Caki2 (cell line): ENCODE measurements at places on chromosomes 11 and 22.
A peak's percentile ranks its signal among the peaks of the same experiment; 100 is the strongest.

DNA sequence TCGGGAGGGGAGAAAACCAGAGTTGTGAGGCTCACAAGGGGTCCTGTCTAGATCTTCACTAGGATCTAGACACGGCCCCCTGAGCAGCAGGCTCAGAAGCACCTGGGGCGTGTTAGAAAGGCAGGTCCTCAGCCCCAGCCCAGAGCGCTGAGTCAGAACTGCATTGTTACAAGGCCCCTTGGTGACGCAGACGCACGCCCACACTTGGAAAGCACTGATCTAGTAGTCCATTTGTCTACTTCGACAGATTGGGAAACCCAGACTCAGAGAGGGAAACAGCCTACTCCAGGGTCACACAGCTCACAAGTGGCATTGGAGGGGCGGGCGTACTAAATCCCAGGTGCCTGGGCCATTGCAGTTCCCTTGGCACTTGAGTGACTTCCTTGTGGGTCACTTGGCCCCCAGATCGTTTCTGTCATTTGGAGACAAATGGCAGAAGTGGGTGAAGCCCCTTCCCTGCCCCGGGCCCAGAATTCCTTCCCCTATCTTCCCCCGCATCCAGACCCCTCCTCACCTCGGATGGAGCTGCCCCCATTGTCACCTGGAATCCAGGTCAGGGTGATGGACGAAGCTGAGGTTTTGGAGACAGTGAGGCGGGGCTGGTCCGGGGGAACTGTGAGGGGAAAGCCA lies 110.8 kb downstream of the CEP164 start:
- no peak for DNase-seq

DNA sequence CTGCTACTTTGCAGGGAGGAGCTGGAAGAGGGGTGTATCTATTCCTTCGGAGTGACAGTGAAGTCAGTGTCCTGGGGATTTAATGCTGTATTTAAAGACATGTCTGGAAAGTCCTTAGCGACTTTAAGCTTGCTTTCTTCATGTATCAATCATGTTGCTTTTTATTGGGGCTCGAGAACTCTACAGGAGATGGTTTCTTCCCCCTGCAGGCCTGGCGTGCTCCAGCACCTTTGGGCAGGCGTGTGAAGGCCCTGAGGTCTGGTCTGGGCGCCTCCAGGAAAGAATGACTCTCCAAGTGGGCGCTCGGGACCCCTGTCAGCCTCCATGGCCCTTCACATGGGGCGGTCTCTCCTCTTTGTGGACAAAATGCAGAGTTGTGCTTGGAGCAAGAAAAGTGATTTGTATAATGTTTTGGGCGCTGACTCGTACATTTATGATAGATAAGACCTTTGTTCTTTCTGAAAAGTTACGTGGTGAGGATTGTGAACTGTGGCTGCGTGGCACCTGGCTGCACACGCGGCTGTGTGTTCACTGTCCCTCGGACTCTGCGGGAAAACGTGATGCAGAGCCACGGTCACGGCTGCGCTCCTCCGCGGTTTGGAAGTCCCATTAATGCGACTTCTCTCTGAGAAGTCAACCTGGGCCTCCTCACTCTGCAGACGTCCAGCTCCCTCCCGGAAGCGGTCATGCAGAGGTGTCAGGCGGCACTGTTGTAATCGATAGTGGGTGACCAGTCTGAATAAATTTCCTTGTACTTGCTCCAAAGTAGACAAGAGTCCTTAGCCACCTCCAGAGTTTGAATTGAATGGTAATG lies 282.5 kb downstream of the TBC1D22A start:
- DNase-seq = peak; percentile 22

- peak; percentile 29 for DNase-seq
Measured at GRCh38 chr11:16986434-16987204, 27.6 kb downstream of the PLEKHA7 start.

DNA sequence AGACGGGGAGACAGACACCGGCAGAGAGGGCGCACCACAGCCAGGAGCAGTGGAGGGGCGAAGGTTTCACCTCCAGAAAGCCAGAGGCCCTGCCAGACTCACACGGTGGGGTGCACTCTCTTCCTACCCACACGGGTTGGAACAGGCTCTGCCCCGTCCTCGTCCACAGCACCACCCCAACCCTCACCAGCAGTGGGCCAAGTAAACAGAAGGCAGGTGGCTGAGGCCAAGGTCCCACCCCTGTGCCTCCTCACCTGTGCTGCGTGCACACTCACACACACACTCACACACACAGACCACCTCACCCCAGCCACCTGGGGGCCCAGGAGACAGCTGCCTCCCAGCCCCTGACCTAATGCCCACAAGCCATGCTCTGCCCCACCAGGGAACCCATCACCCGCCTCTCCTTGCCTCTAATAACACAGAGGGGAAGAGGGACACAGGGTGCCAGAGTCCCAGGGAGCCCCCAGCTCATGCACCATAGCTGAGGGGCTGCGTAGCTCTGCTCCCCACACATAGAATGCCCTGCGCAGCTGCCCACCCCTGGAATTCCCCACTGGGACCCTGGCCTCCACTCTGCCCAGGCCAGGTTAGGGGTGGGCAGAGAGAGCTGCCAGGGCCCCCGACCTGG lies 3.1 kb downstream of the CYB5R3 start:
- no peak for DNase-seq

DNA sequence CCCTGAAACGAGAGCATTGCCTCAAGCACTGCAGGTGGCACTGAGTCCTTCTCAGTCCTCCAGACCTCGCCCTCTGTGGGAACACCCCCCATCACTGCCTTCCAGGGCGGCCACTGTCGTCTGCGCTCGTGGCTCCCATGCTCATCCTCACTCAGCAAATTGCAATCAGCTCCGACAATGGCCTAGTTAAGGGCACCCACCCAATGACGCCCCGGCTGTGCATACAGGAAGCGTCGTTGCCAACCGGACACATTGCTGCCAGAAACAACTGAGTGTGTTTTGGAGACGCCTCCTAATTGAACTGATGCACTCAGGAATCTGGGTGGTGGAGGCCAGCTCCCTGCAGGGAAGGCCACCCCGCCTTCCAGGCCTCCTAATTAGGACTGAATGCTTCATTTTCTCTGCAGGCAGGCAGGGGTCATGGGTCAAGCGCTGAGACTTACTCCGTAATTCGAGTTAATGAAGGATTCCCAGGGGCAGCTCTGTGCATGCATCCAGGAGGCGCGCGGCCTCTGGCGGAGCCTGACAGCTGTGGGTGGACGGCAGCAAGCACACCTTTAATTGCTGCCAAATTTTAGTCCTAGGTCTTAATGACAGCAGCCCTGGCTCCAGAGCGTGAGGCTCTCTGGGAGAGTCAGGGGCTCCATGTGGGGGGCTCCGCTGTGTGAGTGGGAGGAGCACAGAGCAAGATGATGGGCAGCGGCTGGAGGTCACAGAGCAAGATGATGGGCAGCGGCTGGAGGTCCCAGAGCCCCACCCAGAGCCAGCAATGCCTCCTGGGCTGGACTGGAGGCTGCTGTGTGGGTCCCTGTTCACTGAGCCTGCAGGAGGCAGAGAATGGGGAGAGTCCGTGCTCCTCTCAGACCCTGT lies 199.0 kb downstream of the BRD1 start:
- no peak for DNase-seq
